ENCODE measurements at places on chromosomes 11 and 22. TPM values are rescaled to one million over a fixed set of nuclear protein-coding genes. Genes with fewer than 3 reads are reported as not detected.

DNA sequence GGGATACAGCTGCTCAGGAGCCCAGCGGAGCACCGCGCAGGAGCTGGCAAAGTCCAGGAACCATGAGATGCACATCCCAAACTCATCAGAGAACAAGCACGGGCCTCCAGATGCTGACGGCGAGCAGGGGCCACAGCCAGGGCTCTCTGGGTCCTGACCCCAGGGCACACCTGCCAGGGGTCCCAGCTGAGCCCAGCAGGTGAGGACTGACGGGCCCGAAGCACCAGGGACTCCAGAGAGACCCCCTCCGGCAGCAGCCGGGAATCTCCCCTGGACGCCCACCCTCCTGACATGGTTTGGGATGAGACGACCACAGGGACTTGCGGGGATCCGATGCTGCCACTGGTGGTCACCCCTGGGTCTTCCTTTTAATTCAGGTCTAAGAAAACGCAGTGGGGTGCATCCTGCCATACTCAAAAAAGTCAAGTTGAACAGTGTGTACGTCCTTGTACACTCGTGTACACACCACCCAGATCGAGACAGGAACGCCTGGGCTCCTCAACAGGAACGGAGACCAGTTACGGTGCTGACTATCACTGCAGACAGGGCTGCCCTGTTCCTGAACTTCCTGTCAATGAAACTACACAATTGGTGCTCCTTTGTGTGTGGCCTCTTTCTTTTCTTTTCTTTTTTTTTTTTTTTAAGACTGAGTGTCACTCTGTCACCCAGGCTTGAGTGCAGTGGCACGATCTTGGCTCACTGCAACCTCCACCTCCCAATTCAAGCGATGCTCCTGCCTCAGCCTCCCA lies 21.9 kb downstream of the TTLL8 start:
- H3K4me1 ChIP-seq = no peaks in the 10 kb centered on the region
- no peak overlapping the region for H3K27ac ChIP-seq
- H3K27me3 ChIP-seq = peaks cover 92% of the 10 kb centered on the region
- H3K4me3 ChIP-seq = no peak overlapping the region
- H3K36me3 ChIP-seq = no peaks in the 10 kb centered on the region

DNA sequence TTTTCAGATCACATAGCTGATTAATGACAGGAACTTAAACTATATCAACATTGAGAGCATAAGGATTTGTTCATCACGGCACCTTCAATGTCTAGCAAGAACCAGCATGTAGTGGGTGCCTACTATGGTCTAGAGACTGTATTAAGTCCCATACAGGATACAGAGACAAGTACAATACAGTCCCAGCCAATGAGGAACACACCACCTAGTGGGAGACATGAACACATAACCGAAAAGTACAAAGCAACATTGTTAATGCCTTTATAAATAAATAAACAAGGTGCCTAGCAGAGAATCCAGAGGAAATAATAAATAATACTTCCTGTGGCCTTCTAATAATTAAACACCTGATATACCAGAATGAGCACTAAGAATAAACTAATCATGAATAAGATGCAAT lies 87.7 kb upstream of the OPCML start:
- H3K27me3 ChIP-seq = peaks cover 27% of the 10 kb centered on the region
- no peak overlapping the region for H3K4me3 ChIP-seq
- no peaks in the 10 kb centered on the region for H3K4me1 ChIP-seq
- no peak for DNase-seq

DNA sequence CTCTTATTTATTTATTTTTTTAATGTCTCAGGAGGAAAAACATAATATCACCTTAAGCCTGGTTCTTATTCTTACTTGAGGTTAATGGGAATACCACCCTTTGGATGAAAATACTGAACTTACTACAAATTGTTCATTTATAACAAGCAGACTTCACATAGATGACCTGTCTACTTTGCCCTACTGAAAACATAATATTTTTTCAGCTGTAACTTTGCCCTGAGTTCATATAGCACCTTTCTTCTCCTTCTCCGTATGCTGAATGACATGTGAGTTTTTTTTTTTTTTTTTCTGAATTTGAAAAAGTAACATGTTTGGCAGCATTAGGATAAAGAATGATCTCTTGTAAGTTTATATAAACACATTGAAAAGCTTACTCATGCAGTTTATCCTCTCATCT lies 186.8 kb downstream of the TMEM135 start:
- no peak overlapping the region for H3K4me3 ChIP-seq
- H3K36me3 ChIP-seq = no peaks in the 10 kb centered on the region
- no peak overlapping the region for H3K27ac ChIP-seq
- H3K27me3 ChIP-seq = no peaks in the 10 kb centered on the region
- no peaks in the 10 kb centered on the region for H3K4me1 ChIP-seq

DNA sequence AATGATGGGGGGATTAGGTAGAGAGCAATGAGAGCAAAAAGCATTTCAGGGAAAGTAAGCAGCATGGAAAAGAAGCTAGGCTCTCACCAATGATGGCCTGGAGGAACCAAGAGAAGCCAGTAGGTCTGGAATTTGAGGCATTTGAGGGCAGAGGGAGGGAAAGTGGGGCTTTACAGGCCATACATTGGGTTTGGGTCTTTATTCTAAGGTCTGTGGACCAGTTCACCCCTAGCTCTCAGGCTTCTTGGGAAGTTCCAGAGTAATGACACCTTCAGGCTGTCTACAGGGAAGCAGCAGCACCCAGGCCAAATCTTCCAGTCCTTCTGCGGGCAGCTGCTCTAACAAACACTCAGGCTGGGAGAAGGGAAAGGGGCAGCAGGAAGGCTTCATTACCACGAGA lies 29.4 kb downstream of the ARFGAP2 start:
- 0 out of 2 replicates have a peak, but pooled peaks cover 9% of the 10 kb centered on the region for H3K4me1 ChIP-seq
- no peak overlapping the region for H3K27ac ChIP-seq
- no peaks in the 10 kb centered on the region for H3K27me3 ChIP-seq
- no peak for DNase-seq

GRCh38 chr11:16191212-16191867 lies 165.0 kb downstream of the SOX6 start:
- no peak overlapping the region for H3K27ac ChIP-seq
- H3K4me3 ChIP-seq = no peak overlapping the region
- no peaks in the 10 kb centered on the region for H3K27me3 ChIP-seq
- no peaks in the 10 kb centered on the region for H3K4me1 ChIP-seq
- no peaks in the 10 kb centered on the region for H3K36me3 ChIP-seq
- no peak for DNase-seq

- H3K4me3 ChIP-seq = no peak overlapping the region
- no peaks in the 10 kb centered on the region for H3K27me3 ChIP-seq
- DNase-seq = no peak
- no peak overlapping the region for H3K27ac ChIP-seq
Observed at GRCh38 chr11:9206496-9206895, 58.7 kb downstream of the DENND5A start.

GRCh38 chr11:75815345-75816168 lies 547 bp downstream of the UVRAG start:
- no peaks in the 10 kb centered on the region for H3K36me3 ChIP-seq
- H3K4me1 ChIP-seq = peaks cover 53% of the 10 kb centered on the region
- DNase-seq = no peak
- peak overlapping the region; percentile 84 for H3K4me3 ChIP-seq

DNA sequence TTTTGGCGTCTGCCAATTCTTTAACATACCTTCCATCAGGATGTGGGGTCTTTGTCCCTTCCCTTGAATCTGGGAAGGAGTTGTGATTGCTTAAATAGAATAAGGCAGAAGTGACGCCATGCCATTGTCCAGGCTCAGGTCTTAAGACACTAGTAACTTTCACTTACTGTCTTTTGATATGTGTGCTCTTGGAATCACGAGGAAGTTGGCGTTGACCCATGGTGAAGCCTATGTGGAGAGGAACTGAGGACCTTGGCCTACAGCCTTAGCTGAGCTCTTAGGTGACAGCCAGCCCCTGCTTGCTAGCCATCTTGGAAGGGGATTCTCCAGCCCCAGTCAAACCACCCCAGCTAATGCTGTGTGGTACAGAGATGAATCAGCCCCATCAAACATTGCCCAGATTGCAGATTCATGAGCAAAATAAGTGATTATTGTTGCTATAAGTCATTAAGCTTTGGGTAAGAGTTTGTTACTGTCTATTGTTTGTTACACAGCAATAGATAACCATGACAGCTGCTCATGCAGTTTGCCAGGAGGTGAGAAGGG lies 17.6 kb upstream of the CLPB start:
- DNase-seq = no peak
- H3K36me3 ChIP-seq = no peaks in the 10 kb centered on the region
- no peak overlapping the region for H3K4me3 ChIP-seq
- H3K27me3 ChIP-seq = peaks cover 10% of the 10 kb centered on the region

DNA sequence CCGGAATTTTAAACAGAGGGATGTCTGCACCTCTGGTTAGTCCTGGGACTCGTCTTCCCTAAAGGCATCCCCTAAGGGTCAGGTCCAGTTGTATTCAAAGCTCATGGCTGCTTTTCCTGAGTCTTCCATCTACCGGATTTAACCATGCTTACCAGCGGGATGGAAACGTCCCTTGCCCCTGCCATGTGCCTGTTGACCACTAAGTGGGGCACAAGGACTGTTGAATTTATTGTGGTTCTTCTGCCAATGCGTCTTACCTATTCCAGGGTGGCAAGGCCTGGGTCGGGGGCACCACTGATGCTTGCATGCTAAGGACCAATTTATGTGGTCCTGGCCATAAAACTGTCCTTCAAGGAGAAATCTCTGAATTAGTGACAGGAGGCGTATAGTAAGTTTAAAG lies 25.6 kb downstream of the ANKRD42 start:
- DNase-seq = no peak
- no peak overlapping the region for H3K4me3 ChIP-seq
- H3K27ac ChIP-seq = no peak overlapping the region
- H3K36me3 ChIP-seq = no peaks in the 10 kb centered on the region
- no peaks in the 10 kb centered on the region for H3K27me3 ChIP-seq

DNA sequence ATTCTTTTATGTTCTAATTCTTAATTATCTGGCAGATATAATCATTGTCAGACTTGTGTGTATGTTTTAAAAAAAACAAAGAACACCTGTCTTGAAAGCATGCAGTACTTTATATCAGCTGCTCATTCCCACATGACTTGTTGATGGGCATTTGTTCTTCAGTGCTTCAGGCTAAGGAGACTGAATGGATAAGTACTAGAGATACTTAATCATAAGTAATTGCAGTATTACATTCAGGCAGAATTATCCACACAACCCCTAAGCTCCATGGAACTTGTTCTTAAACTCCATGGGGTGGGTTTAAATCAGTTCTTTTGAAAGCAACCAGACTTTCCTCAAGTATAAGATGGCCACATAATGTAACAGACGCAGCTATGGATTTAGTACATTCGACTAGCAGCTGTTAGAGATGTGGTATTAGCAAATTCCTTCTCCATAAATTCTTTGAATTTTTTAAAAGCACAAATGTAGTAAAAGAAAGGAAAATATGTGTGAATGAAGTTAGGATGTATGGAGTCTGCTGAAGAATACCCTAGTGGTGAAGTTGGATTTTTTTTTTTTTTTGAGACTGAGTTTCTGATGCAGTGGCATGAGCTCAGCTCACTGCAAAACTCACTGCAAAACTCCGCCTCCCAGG lies 3.0 kb downstream of the JAM3 start:
- H3K27ac ChIP-seq = no peak overlapping the region
- H3K4me1 ChIP-seq = no peaks in the 10 kb centered on the region
- H3K27me3 ChIP-seq = peaks cover 85% of the 10 kb centered on the region
- H3K4me3 ChIP-seq = no peak overlapping the region
- no peak for DNase-seq

GRCh38 chr11:75499423-75500190 lies 26.1 kb downstream of the GDPD5 start:
- 0 out of 2 replicates have a peak overlapping the region, but pooled peaks have one; percentile 9 for H3K27ac ChIP-seq
- H3K27me3 ChIP-seq = no peaks in the 10 kb centered on the region
- H3K4me3 ChIP-seq = no peak overlapping the region
- H3K36me3 ChIP-seq = no peaks in the 10 kb centered on the region

The DGCR6 gene
- total RNA-seq = 1.4 TPM

The SORL1 gene
- 4.9 TPM for total RNA-seq

The KRTAP5-2 gene
- not detected for total RNA-seq

The SLCO2B1 gene
- 1.3 TPM for total RNA-seq

The MAP6 gene
- total RNA-seq = not detected

The MAJIN gene
- total RNA-seq = 7.1 TPM

Data from PC-9 (cell line).